ENCODE measurements at places on chromosomes 1 and 21.
A peak's percentile ranks its signal among the peaks of the same experiment; 100 is the strongest.

DNA sequence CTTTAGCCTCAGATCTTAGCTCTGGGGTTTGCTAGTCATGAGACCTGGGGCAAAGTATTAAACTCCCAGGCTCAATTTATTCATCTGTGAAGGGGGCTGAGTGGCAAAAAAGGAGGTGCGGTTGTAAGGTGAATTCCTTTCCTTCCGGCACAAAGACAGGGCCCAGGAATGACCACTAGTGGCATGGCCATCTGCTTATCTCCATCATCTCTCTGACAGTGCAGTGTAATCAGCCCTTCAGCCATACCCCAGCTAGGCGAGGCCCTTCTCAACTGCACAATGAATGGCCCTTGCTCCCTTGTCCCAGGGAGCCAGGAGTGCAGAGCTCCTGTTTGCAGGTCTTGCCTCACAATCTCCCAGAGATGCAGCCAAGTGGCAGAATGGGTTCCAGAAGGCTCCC lies 5.6 kb upstream of the SLC26A9 start:
- no peak for DNase-seq

DNA sequence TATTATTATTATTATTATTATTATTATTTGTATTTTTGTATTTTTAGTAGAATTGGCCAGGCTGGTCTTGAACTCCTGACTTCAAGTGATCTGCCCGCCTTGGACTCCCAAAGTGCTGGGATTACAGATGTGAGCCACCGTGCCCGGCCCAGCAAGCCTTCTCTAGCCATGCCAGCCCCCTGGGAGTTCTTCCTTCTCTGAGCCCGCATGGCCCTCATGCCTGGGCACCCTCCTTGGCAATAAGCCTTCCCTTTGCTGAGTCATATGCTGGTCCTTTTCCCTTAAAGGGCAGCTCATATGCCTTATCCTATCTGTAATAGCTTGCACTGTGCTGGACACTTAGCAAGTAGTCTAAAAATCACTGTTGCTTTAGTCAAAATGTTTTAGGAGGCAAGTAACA lies 8.5 kb upstream of the NBL1 start:
- no peak for DNase-seq

GRCh38 chr1:246567646-246568235 lies 1.5 kb downstream of the CNST start:
- no peak for DNase-seq

- no peak for DNase-seq
Measured at GRCh38 chr1:162709870-162710269, 77.6 kb downstream of the DDR2 start.

DNA sequence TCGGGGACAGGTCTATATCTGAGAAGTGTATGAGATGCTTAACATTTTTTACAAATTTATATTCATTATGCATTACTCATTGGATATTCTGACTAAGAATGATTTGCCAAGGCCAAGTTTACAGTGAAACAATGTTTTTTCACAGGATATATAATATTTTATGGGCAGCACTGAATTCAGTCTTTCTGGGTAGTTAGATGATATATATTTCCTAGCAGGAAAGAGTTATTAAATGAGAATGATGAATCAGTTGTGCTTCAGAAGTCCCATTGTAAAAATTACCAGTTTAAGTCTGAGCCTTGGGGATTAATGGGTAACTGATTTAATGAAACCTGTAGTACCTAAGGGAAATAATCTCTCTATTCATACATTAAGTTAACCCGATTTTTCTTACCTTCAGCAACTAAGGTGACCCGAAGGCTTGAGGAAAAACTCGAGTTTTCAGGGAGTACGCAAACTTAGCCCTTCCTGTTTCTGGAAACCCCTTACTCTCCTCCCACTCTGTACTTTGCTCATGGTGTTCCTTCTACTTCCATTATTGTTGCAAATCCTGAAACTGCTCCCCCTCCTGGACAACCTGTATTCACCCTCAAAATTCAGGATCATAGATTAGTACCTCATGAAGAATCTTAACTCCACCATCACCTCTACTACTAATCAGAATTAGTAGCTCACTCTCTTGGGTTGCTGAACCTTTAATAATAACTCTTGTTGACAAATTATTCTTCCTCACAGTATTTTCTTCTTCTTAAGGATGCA lies 135.1 kb downstream of the AK5 start:
- no peak for DNase-seq

DNA sequence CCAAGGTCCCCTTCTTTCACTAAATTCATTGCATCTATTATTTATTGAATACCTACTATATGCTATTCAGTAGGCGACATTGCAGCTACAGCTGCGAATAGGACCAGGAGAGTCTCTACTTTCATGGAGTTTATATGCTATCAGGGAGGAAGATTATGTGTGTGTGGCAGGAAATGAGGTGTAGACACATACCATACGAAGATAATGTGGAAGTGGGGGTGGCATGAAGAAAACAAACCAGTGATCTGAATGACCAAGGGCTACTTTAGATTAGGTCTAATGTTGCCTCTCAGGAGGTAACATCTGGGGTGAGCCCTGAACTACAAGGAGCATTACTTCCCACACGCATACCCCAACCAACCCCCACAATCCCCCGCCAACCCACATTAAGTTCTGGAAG lies 1.0 kb upstream of the PPIH start:
- no peak for DNase-seq

DNA sequence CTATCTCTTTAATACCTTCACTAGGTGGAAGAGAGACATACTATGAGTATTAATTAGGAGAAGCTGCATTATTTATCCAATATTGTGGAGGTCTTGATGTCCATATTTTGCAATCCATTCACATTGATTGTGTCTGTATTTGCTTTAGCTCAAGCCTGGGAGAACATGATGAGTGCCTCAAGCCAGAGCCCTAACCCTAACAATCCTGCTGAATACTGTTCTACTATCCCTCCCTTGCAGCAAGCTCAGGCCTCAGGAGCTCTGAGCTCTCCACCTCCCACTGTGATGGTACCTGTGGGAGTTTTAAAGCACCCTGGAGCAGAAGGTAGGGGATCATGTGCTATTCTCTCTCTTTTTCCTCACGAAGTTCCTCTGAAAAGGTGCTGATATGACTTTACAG lies 99.5 kb downstream of the CC2D1B start:
- no peak for DNase-seq

- peak; percentile 47 for DNase-seq
Measured at GRCh38 chr1:232211149-232211548, 418.8 kb downstream of the SIPA1L2 start.

DNA sequence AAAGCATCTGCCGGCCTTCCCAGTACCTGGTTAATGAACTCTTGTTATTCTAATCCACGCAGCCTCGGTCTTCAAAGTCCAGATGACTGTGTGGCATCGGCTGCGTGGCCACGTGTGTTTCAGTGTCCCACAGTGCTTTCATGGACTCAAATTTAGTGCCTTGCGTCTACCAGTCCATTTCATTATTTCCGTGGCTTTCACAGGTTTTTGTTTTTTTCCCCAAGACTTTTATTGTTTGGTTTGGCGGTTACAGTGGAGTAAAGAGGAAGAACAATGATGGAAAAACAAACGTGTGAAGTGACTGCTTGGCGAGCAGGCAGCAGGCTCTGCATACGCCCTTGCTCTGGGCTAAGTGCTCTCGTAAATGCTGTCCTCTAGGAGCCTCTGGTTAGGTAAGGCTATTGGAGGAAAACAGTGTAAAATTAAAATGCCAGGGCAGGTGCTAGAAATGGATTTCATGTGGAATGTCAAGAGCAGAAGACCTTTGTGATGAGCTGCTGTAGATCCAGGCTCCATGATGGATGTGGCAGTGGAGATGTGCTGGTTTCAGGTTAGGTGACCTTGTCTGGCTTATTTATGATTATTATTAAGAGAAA lies 536.3 kb downstream of the KIF26B start:
- no peak for DNase-seq

- no peak for DNase-seq
Measured at GRCh38 chr1:51733793-51734522, 117.1 kb downstream of the OSBPL9 start.

- no peak for DNase-seq
Measured at GRCh38 chr1:78102082-78102481, 56.3 kb downstream of the GIPC2 start.

- DNase-seq, result no peak
Measured at GRCh38 chr1:245113649-245114048, 41.1 kb upstream of the KIF26B start.

DNA sequence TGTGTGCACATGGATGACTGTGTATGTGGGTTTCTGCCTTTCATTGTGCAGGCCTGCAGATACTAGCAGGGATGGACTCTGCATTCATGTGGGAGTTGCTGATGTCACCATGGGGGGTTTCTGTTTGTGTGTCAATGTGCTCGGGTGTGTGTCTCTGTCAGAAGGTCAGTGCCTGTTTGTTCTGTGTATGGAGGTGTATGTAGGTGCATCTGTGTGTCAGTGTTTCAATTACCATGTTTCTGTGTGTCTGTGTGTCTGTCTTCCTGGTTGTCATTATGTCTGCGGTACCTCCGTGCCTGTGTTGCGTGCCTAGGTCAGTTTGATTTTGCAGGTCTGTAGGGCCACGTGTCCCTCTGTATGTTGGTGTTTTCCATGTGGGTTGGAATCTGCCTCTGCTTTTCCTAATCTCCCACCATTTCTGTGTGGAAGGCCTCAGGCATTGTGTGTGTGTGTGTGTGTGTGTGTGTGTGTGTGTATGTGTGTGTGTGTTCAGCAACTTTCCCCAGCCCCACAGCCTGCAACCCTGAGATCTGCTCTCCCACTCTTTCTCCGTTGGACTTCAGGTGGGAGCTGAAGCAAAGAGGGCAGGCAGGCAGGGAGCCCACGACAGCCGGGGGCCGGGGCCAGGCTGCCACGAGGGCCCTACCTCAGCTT lies 36.7 kb upstream of the WASF2 start:
- no peak for DNase-seq

- DNase-seq, result no peak
Measured at GRCh38 chr1:187514110-187514509, 685.4 kb downstream of the PLA2G4A start.

GRCh38 chr1:228488818-228489674 lies 1.9 kb downstream of the RNF187 start:
- no peak for DNase-seq

GRCh38 chr1:86085741-86086409 lies 70.7 kb downstream of the COL24A1 start:
- no peak for DNase-seq

GRCh38 chr1:41682149-41682548 lies 197.7 kb upstream of the EDN2 start:
- no peak for DNase-seq

GRCh38 chr1:39452081-39452480 lies 39.4 kb upstream of the BMP8A start:
- DNase-seq, result no peak

GRCh38 chr1:65691152-65691900 lies 101.4 kb upstream of the PDE4B start:
- DNase-seq, result no peak

DNA sequence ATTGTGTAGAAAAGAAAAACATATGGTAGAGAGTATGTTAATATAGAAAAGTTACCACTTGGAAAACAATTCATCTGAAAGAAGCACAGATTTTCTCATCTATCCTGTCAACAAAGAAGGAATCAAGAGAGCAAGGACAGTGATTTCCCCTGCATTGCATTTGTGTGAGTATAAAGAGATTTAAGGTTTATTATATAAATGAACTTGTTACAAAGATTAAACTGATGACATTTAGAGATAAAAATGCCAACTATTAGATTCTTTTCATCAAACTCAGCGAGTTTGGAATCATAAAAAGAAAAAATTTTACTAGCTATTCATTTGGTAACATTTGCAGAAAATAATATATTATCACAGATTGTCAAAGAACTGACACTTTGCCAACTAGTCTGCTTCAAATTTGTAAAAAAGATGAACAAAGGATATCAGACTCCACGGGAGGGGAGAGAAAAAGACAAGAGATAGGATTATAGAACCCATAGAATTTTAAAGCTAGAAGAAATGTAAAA lies at the start of gene RGS21:
Gene RGS21 (plus strand): TSS at position 51 of the 509 bp plus-strand sequence. CDS start 26,045 bp downstream, outside the sequence.
- DNase-seq, result no peak

GRCh38 chr1:240395336-240395735 lies 216.6 kb downstream of the GREM2 start:
- no peak for DNase-seq

DNA sequence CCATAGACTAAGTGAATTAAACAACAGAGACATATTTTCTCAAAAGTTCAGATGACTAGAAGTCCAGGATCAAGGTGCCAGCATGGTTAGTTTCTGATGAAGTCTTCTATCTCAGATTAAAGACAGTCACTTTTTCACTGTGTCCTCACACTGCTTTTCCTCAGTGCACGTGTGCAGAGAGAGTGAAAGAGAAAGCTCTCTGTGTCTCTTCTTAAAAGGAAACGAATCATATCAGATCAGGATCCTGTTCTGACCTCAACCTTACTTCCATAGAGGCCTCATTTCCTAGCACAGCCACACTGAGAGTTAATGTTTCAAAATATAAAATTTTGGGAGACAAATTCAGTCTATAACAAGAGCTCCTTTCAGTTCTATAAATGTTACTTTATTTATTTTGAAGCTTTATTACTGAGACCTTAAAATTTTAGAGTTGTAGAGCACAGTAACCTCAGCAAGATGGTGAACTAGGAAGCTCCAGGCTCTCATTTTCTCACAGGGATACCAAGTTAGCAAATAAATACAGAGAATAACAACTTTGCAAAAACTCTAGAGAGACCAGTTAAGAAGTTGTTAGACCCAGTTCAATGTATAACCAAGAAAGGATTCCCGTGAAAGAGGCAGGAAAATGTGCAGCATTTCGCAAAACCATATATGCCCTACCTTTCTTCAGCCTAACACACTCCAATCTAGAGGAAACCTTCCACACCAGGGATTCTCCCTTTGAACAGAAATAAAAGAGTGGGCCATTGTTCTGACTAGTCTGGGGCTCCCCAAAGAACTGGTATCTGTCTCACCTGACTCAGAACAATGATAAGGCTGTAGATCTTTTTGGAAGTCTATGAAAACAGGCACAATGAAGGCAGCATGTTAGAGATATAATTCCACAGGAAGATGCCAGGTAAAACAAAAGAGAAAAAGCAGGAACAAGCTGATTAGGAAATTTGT lies 372.2 kb downstream of the MRPL39 start:
- no peak for DNase-seq
